ENCODE measurements at places on chromosomes 6 and 20. TPM values are rescaled to one million over a fixed set of nuclear protein-coding genes. Genes with fewer than 3 reads are reported as not detected.

- no peak for DNase-seq
These were observed 143.2 kb downstream of the PREX1 start for GRCh38 chr20:48684501-48685041.

- DNase-seq: no peak
These were observed 13.2 kb upstream of the VAPB start for GRCh38 chr20:58375759-58376352.

DNA sequence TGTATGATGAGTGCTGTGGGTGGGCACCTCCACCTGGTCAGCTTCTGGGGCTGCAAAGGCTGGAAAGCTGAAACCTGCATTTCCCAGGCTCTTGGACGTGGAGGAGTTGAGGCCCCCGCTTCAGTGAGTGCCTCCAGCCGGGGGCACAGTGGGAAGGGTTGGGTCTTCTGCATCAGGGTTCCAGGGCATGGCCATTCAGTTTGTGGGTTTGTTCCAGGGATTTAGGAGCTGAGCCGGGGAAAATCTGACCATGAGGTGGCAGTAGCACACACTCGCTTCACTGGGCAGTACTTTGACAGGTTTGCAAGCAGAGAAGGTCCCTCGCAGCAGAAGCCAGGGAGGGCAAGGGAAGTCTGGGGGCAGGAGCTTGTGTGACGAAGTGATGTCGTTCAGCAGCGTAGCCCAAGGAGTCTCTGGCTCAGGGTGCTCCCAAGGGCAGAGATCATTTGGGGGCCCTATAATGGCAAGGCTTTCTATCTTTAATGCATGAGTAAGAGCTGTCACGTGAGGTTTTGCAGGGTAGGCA is 69.5 kb upstream of the SULF2 start:
- DNase-seq: peak; percentile 21

DNA sequence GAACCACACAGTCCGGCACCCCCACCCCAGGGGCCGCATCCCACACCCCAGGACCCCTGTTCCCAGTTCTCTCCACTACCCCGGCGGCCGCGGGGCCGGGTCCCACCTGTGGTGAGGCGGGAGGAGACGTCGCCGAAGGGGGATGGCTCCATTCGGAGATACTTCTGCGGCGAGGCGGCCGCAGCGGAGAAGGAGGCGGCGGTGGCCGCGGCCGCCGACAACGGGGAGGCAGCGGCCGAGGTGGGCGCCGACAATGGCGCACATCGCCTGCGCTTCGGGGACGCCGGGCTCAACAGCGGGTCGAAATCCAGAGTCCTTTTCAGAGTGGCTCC is 723 bp downstream of the AKIRIN2 start:
- DNase-seq: no peak

- no peak for DNase-seq
These were observed 279.0 kb downstream of the OGFRL1 start for GRCh38 chr6:71567562-71567961.

DNA sequence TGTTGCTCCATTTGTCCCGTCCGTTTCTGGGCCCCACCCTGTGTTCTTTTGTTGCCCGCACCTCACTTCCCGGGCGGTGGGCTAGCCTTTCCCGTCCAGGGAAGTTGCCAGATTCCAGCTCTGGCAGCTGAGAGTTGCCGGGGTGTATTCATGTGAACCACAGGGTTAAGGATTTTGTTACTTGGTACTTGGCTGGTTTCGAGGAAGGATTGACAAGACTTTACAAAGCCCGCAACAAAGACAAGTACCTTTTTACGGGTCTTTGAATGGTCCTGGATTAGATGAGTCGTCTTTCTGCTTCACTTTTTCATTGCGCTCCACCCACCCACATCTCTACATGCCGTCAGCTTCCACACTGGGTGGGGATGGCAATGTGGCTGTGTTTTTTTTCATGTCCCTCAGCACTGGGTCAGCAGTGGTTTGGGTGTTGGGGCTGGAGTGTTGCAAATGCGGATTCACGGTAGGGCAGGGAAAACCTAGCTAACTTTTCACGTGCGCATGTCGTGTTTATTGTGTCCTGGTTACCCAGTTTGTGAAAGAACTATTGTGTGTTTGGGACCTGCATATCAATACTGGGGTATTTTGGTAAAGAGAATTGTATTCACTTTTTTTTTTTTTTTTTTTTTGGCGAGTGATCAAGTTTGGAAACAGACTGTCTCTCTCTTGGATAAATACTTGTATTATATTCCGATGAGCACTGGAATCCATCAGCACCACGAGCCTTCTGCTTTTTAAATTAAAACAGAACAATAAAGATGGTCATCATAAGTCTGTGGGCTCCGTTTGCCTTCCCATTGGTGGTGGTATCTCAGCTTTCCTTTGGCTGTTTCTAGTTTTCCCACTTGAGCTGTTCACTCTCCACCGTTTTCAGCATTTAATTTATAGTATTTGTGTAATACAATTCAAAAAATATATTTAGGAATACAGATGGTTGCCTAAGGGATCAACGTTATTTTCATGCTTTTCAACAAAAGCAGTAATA is 1.2 kb downstream of the DUSP22 start:
- DNase-seq: no peak

CLDN20 gene
- total RNA-seq: not detected

PRPH2 gene
- total RNA-seq: 2.6 TPM

KCNK16 gene
- total RNA-seq: not detected

Data from lung (tissue), 17 donors.